ENCODE measurements at places on chromosomes 11 and 22.

DNA sequence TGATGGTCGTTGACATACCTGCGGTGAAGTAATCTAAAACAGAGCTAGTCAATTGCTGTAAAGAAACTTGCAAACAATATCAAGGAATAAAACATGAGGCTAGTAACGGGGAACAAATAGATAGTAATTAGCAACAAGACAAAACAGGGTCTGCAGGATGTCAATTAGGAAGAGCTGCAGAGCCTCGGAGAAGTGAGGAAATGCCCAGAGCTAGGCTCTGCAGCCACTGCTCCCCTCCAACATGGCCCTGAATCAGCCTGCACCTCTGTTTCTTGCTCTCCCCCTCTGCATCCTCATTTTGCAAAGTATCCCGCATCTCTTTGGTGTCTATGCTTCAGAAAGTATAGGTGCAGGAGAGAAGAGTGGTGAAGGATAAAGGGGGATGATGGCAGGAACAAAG lies 507.4 kb upstream of the FAT3 start:
- no peak for DNase-seq

DNA sequence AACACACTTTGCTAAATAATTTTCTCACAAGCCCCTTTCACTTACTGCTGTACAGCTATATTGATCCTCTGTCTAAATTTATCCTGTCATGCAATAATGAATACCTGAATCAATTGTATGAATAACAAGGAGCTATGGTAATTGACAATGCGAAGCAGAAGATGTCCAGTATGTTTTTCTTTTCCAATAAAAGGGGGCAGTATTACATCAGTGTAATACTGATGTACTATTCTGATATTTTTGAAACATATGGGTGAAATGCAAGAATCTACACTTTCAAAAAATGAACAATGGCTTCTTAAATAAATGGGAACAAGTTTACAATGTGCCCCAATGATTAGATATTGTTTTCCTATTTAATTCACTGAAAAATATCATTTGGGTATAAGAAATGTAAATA lies 315.1 kb downstream of the SOX6 start:
- no peak for DNase-seq

DNA sequence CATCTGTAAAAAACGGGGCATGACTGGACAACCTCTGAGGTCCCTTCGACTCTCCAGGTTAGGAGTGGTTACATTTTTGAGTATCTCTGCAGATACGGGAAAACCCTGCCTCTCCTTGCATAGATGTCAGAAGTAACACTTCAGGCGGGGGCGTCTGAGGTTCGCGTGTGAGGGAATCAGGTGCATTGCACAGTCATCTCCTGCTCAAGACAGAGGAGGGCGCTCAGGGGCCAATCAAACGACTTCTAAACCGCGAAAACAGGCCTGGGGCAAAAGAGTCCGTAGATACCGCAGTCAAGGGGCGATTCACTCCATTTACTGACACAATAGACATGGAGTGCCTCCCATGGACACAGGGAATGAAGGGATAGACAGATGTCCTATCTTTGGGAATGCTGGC lies 31.7 kb downstream of the KIRREL3 start:
- no peak for DNase-seq

DNA sequence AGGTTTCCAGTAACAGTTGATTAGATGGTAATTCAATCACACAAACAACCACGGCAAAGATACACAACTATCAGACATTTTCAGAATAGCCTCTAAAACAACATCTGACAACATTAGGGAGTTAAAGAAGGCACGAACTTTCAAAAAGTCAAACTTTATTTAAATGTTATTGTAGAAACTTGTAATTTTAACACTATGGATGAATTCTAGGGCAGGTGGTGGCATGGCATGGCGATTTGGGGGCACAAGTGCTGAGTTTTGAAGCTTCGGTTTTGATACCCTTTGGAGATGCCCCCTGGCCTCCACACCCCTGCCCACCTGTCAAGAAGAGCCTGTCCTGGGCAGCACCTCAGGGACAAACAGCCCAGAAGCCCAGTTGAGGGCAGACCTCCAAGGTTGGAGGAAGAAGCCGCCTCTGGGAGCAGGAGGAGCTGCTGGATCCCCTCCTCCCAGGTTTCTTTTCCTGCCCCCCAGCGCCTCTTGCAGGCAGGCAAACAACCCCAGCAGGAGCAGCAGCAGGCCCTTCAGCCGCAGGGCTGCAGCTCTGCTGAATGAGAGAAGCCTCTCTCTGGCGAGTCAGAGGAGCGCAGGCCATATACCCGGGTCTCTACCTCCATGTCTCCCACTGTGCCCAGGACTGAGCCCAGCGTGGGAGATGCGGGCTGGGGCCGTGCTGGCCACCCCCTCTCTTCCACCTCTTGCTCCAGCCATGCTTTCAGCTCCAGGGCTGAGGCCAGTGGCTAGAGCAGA lies 102.1 kb upstream of the IGLL5 start:
- DNase-seq, result no peak

GRCh38 chr11:73260127-73260457 lies 12.0 kb upstream of the P2RY6 start:
- DNase-seq, result no peak

- DNase-seq, result no peak
Measured at GRCh38 chr11:58938398-58938797, 890 bp upstream of the GLYATL1 start.

DNA sequence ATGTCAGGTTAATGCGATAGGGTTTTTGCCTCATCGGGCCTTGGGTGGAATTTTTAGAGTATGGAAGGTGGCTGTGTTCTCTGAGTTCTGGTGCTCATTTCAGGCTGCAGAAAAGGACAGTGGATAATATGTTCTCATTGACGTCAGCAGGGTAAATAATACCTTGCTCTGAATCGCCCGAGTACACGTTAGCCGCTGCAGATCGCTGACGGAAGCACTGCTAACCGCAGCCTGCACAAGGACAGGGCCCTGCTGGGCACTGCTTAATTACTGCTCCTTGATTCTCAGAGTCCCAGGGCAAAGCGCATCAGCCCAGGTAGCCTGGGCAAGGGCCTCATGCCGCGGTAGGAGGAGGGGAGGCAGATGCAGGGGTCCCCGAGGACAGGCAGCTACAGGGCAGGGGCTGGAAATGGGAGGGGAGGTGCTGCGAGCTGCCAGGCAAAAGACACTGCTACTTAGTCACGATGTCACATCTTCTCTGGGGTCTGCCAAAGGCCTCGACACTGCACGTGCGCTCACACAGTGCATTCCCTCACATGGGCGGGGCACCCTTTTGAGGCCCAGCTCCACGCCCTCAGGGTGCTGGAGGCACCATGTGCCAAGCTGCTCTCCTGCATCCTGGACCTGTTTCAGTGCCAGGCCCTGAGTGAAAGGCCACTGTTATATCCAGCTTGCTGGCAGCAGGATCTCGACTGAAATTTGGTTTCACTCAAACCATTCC lies 35.2 kb downstream of the PPP2R1B start:
- no peak for DNase-seq

GRCh38 chr22:36194971-36195370 lies 6.6 kb downstream of the APOL4 start:
- DNase-seq, result no peak

- peak; percentile 5 for DNase-seq
Measured at GRCh38 chr22:26804911-26805539, 147.6 kb downstream of the MIAT start.

- DNase-seq, result no peak
Measured at GRCh38 chr11:9903579-9903978, 239.7 kb downstream of the SWAP70 start.

DNA sequence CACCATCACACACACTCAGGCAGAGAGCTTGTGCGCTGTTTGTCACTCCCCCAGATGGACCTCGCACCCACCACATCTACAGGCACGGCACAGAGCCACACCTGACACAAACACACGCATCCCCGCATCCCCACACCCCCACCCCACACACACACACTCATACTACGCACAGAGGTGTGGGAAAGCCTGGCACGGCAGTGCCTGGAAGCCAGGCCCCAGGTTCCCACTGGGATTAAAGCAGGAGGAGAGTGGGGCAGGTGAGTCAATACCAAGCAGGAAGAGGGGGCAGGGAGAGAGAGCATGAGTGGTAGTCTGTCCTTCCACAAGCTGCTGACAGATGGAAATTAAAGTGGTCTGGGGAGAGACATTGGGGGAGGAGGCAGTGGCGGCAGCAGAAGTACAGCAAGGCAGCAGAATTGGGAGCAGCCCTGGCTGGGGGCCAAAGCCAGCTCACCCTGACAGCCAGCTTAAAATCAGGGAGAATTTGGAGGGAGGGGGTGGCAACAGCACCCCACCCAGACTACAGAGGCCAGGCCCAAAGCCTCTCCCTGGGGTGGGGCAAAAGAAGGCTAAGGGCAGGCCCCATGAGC lies 20.7 kb downstream of the TNKS1BP1 start:
- peak; percentile 72 for DNase-seq

DNA sequence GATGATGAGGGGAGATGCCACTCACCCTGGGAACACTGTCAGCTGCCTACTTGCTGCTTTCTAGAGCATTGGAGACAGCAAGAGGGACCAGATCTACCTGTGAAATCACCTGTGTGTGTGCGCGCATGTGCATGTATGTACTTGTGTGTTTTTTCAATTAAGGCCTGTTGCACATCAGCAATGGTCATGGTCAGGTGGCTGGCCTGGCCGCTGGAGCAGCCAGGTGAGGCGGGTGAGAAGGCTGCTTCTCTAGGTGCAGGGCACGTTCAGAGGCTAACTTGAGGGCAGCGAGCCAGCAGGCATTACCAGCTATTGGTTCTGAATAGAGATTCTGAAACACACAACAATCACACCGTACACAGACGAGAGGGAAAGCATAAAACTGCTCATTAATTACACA lies 65.1 kb downstream of the PARVG start:
- no peak for DNase-seq

DNA sequence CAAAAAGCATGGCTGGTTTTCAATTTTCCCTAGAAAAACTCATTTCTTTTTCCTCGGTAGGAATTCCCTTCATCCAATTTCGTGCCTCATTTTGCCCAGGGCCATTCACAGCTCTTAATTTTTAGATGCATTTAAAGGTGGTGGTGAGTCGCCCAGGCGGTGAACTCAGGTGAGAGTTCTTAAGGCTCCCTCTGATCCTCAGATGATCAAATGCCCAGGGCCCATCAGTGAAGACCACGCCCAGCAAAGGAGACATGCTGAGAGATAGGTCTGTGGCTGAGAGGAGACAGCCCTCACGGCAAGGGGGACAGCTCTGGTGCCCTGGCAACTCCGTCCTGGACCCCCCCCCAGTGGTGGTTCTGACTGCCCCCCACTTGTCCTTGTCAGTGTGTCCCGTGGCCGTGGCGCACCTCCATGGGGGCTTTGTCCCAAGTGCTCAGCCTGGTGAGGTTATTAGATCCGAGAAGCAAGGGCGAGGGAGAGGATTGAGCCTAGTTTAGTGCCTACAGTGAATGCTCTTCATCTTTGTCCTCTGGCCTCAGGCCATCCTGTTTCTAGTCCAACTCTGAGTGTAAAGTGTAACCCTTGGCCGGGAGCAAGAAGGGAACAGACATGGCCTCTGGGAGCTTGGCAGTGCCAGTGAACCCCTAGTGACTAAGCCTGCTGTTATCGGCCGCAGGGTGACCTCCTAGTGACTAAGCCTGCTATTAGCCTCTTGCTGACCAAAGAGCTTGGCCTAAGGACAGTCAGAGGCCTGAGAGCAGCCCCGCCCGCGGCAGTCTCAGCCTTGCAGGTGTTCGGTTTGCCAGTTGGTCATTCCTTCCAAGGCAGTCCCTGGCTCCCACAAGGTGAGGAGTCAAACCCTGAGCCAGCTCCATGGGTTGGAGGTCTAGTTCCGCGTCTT lies 83.5 kb downstream of the CTTN start:
- DNase-seq, result peak; percentile 45

GRCh38 chr11:91932151-91932821 lies 292.3 kb upstream of the FAT3 start:
- no peak for DNase-seq

GRCh38 chr11:35214226-35214770 lies 75.3 kb downstream of the CD44 start:
- no peak for DNase-seq

GRCh38 chr11:70668204-70669202 lies 270.2 kb downstream of the CTTN start:
- peak; percentile 43 for DNase-seq

DNA sequence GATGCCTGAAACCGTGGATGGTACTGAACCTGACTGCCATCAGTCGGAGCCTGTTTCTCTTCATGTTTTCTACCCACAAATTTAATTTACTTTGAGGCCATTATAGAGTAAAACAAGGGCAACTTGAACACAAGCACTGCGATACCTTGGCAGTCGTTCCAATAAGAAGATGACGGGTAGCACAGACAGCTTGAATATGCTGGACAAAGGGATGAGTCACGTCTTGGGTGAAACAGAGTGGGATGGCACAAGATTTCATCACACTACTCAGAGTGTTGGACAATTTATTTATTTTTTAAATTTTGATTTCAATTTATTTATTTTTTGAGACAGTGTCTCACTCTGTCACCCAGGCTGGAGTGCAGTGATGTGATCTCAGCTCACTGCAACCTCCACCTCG lies 5.7 kb downstream of the DIXDC1 start:
- DNase-seq, result peak; percentile 66
